ENCODE measurements at places on chromosomes 16 and 17.

DNA sequence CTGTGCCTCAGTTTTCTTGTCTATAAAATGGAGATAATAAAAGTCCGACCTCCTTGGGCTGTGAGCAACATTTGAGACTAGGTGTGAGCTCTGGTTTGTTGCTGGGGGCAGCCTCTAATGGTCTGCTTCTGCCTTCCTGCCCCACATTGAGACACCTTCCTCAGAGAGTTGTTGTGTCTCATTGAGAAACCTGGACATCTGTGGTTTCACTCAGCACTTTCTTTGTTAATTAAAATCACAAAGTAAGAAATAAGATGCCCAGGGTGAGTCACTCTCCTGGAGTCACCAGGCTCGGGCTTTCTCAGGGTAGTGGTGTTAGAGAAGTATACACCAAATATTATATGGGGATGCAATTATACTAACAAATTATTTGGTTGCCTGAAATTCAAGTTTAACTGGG is 389.2 kb upstream of the SALL1 start:
- DNase-seq, result peak; percentile 80

DNA sequence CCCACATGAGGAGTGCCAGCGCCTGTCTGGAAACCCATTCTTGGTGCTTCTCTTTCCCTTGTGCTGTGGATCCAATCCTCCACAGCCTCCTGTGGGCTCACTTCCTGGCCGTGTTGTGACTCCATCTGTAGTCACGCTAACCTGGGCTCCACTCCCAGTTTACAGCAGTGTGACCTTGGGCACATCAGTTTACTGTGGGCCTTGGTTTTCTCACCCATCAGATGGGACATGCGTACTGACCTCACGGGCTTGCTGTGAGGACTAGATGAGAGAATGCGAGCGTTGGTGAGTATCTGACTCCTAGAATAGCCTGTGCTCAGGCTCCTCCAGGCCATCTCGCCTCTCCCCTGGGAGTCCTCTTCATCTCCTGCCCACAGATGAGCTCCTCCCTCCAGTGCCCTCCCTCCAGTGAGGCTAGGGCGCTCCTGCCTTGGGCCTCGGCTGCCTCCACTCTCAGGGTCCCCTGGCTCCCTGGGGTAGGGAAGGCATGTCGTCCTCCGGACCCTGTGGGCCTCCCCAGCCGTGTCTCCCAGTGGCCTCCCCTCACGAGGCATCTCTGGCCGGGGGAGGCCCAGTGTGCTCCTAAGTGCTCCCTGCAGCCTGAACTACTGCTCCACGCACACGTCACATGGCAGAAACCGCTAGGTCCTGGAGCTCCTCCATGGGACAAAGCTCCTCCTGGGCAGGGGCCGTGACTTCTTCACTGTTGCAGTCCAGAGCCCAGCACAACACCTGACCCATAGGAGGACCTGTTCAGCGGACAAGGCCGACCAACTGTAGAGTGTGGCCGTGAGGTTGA is 5.2 kb upstream of the FOXJ1 start:
- DNase-seq, result peak; percentile 5

- no peak for DNase-seq
These were observed 46.1 kb downstream of the RAB11FIP3 start for GRCh38 chr16:471353-472198.

DNA sequence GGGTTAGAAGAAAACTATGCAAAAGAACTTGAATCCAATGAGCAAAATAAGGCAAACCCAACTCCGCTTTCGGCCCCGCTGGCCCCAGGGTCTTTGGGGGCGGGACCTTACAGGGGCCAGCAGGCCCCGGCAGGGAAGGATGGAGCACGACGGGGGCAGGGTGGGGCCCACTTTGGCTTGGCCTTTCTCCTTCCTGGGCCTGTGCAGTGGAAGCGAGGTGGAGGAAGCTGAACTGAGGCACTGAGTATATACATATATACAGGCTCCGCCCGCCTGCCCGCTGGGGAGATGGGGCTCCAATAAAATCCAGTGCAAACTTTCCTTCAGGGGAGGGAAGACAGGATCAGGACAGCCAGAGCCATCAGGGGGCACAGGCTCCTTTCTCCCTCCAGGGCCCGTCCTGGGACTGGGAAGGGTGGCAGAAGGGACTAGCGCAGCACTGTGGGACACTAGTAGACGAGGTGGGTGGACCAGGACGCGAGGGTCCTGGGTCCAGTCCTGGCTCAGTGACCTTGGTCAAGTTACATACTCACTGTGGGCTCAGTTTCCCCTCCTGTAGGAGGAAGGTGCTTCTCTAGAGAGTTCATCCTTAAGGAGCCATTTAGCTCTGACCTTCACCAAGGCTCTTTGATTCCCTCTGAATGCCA is 20.9 kb upstream of the MPO start:
- DNase-seq, result no peak

DNA sequence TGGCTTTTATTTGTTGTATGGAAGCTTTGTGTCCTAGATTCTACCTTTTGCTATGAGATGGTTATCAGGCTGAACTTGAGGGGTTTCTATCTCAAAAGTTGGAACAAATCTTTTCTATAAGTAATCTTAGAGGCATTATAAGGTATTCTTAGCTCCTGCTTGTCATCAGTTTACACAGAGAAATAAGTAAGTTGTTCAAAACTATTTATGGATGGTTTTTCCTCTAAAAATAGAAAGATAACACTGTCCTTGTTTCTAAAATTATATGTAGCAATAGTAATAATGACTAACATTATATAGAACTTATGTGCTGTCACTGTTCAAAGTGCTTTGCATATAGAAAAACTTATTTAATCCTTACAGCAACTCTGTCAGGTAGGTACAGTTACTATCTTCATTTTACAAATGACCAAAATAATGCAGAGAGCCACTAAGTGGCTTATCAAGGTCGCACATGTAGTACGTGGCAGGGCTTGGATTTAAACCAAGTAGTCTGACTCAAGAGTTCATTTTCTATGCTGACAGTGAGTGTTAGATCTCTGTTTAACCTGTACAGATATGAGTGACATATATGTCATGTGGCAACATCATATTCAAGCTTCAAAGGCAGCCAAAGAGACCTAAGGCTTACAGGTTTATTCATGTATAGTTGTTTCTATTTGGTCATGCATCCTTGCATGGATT is 59.0 kb downstream of the PHKB start:
- no peak for DNase-seq
